ENCODE measurements at places on chromosomes 11 and 22.
A peak's percentile ranks its signal among the peaks of the same experiment; 100 is the strongest.

DNA sequence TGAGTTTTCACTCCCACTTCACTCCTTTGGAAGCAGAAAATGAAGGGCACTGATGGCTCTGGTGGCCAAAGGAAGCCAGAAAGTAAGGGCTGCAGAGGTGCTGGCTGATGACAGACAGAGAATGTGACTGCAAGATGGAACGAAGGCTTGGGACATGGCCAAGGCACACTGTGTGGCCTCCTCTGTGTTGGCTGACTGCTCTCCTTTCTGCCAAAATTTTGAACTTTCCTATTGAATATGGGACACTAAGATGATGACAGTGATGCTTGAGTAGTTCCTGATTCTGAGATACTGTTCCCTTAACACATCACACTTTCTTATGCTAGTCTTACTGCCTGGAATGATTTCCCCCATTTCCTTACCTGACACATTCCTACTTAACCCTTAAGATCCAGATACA lies 156.4 kb downstream of the SWAP70 start:
- no peak for DNase-seq

DNA sequence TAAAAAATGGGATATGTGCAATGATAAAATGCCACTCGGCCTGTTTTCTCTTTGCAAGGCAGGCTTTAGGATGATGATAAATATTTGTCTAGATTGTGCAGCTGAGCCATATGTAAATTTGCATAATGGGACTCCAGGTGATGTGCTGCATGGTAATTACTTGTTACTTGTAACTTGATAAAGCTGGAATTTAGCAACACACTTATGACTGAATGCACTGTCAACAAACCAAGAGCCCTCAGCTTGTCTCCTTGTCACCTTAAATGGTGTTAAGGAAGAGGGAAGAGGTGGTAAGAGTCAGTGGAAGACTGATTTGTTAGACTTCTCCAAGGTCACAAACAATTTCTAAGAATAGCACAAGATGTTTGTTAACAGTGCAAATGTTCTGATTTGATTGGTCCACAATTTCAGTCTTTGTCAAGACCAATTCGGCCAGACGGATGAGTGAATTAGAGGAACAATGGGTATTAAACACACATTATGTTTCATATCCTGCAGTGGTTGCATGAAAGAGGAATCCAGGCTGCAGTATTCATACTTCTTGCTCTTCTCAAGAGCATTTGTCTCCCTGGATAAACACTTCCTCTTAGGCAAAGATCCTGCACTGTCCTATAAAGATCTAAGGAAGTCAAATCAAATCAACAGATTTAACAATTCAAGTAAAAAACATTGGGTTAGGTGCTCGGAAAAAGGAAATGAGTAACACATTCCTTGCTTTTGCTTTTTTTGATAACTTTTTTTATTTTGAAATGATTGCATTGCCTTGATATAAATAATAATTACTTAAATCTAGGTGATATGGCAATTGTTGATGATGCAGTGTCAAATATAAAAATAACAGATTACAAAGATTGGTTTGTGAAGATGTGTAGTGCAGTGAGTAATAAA lies 448.3 kb upstream of the DDI1 start:
- DNase-seq: no peak

- DNase-seq: peak; percentile 52
These were observed 87.8 kb upstream of the VPREB1 start for GRCh38 chr22:22156716-22157347.

GRCh38 chr11:73317373-73317772 lies 9.3 kb downstream of the ARHGEF17 start:
- no peak for DNase-seq

Data from HFF-Myc (cell line).